ENCODE measurements at places on chromosomes 6 and 20.

GRCh38 chr20:3111507-3111906 is 27.0 kb upstream of the AVP start:
- DNase-seq = no peak

GRCh38 chr20:41095110-41095969 is 42.0 kb upstream of the PLCG1 start:
- DNase-seq = no peak

DNA sequence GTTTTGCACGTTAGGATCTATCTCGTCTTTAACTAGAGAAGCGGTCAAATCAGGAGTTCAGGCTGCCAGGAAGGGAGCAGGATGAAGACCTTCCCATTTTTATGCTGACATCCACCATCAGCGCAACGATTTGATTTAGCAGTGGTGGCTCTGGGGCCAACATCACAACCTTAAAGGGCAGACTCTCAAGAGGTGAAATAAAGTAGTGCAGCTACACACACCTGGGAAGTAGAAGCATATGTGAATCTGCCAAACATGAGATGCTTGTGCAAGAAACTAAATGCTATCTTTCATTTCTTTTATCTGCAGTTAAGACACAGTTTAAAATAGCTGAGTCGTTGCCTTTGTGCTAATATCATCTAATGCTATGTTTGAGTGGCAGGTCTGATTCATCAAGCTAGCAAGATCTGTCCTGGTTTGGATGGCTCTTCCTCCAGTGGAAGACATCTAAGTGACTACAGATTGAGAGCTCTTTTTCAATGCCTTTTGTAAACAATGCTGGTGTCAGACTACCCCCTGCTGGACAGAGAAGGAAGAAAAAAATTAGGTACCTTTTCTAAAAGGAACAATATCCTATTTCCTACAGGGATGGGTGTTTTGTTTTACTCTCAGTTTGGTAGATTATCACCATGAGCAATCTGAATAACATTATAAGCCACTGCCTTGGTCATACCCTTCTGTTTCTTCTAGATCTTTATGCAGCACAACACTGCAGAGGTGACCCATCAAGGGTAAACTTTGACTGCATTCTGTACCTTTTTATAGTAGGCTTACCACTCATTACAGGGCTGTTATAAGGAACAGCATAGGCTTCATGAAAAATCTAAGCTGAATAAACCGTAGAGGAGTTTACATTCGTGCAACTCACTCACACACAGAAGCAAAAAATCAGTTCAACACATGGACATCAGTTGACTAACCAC is 171.6 kb upstream of the FBXL4 start:
- DNase-seq = no peak

- no peak for DNase-seq
Observed at GRCh38 chr6:7901056-7901455, 9.5 kb downstream of the TXNDC5 start.

DNA sequence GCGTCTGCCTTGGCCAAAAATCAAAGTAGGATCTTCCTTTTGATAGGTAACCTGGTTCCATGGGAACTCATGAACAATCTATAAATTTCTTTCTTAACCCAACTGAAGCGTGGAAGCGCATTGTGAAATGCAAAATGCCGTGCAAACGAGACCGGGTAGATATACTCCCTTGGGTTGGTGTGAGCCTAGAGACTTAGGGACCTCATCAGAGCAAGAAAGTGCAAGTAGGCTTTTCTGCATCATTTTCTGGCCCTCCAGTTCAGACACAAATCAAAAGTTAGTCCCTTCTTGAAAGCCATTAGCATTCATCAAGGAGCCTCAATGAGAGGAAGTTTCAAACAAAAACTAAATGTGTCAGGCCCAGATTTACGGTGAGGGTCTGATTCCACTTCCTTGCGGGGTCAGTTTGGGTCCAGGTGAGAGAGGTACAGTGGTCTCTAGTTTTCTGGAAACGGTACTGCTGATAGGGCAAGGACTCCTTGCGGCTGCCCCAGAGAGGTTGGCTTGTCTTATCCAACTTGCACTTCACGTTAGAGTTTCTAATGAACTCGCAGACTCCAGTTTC is 5.3 kb upstream of the ZNF184 start:
- DNase-seq = no peak

- DNase-seq = no peak
Observed at GRCh38 chr6:132506869-132507808, 5.8 kb downstream of the STX7 start.

GRCh38 chr6:108752733-108753590 is 95.3 kb upstream of the ARMC2 start:
- peak; percentile 23 for DNase-seq

DNA sequence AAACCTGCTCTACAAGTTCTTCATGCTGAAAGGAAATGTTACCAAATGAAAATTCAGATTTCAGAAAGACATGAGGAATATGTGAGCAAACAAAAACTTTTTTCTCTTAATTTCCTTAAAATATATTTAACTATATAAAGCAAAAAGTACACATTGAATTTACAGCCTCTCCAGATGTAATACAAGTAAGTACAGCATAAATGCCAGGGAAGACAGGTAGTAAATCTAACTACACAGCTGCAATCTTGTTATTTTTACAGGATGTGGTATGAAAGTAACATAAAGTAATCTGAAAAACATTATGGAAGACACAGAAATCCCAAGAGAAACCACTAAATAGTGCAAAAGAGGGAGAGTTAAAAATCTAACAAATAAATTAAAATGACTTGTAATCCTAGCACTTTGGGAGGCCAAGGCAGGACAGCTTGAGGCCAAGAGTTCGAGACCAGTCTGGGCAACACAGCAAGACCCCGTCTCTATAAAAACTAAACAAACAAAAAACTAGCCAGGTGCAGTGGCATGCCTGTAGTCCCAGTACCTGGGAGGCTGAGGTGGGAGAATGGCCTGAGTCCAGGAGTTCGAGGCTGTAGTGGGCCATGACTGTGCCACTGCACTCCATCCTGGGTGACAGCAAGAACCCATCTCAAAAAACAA is 50.7 kb downstream of the FAM8A1 start:
- no peak for DNase-seq

DNA sequence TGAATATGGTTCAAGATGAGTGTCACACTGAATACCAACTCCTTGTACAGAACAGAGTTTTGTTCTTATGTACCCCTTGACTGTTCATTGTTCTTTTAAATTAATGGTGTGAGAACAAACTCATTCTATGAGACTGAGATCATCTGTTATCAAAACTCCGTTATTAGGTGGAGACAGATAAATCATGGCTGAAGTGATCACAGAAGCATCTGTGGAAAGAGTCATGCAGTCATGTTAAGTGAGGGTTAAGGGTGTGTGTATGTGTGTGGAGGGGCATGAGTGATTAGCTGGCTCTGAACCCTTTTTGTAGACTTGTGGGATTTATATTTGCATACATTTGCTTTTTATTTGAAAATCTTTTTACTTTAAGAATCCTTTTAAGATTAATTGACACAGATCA is 24.7 kb downstream of the ADGRG6 start:
- no peak for DNase-seq

DNA sequence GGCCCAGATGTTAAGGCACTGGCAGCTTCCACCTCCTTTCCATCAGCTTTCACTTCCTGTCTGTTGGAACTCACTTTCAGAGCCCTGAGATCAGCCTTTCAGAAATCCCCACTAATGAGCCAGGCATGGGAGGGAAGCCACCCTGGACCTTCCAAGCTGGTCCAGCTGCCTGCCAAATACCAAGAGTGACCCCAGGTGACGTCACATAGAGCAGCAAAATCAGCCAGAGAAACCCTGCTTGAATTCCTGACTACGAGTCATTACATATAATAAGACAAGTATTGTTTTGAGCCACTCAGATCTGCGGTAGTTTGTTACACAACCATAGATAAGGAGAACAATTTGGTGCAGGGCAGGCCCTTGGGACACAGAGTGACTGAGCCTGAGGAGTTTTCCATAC is 556.0 kb upstream of the JAG1 start:
- DNase-seq = no peak

DNA sequence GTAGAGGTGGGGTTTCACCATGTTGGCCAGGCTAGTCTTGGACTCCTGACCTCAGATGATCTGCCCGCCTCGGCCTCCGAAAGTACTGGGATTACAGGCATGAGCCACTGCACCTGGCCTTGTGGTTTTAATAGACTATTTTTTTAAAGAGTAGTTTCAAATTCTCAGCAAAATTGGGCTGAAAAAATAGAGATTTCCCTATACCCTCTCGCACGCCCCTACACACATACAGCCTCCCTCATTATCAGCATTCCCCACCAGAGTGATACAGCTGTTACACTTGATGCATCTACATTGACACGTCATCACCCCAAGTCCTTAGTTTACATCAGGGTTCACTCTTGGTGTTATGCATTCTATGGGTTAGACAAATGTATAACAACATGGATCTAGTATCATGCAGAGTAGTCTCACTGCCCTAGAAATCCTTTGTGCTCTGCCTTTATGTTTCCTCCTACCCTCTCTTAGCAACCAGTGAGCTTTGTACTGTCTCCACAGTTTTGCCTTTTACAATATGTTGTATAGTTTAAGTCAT is 103.6 kb downstream of the CDYL start:
- DNase-seq = no peak

GRCh38 chr6:167703781-167704180 is 122.9 kb upstream of the AFDN start:
- DNase-seq = no peak

DNA sequence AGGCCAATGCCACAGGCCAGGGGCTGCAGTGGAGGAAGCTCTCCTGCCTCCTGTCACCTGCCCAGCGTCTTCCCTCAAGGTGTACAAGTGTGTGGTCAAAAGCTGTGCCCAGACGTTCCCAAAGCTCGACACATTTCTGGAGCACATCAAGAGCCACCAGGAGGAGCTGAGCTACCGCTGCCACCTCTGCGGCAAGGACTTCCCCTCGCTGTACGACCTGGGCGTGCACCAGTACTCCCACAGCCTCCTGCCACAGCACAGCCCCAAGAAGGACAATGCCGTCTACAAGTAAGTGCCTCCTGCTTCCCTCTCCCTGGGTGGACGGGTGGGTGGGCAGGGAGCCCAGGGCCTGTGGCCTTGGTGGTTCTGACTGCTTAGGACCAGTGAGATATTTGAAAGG is 38.2 kb downstream of the ZNF341 start:
- DNase-seq = no peak

GRCh38 chr6:21508753-21509152 is 84.8 kb upstream of the SOX4 start:
- no peak for DNase-seq

DNA sequence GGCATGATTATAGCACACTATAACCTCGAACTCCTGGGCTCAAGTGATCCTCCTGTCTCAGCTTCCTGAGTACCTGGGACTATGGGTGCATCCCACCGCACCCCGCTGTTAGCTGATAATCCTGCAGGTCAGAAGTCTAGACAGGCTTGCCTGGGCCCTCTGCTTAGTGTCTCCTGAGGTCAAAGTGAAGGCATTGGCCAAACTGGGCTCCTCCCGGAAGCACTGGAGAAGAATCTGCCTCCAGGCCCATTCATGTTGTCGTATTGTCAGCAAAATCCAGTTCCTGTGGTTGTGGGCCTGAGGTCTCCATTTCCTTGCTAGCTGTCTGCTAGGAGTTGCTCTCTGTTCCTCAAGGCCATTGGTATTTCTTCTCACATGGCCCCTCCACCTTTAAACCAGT is 6.3 kb upstream of the MROH8 start:
- no peak for DNase-seq

GRCh38 chr6:72948153-72948552 is 277.1 kb downstream of the KHDC1L start:
- DNase-seq = no peak

DNA sequence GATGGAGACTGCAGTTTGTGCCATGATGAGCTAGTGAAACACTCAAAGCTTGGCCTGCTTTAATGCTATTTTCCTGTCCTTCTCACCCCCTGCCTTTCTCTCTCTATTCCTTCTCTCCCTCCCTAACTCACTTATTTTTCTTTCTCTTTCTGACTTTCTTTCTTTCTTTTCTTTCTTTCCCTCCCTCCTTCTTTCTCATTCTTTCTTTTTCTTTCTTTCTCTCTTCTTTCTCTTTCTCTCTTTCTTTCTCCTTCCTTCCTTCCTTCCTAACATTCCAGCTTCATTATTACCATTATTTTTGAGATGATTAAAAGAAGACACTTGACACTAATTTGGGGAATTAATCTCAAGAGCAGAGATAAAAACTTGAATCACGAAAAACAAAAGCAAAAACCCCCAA is 39.5 kb upstream of the SLC22A23 start:
- DNase-seq = no peak

GRCh38 chr6:105900125-105900937 is 185.8 kb upstream of the PRDM1 start:
- DNase-seq = no peak

DNA sequence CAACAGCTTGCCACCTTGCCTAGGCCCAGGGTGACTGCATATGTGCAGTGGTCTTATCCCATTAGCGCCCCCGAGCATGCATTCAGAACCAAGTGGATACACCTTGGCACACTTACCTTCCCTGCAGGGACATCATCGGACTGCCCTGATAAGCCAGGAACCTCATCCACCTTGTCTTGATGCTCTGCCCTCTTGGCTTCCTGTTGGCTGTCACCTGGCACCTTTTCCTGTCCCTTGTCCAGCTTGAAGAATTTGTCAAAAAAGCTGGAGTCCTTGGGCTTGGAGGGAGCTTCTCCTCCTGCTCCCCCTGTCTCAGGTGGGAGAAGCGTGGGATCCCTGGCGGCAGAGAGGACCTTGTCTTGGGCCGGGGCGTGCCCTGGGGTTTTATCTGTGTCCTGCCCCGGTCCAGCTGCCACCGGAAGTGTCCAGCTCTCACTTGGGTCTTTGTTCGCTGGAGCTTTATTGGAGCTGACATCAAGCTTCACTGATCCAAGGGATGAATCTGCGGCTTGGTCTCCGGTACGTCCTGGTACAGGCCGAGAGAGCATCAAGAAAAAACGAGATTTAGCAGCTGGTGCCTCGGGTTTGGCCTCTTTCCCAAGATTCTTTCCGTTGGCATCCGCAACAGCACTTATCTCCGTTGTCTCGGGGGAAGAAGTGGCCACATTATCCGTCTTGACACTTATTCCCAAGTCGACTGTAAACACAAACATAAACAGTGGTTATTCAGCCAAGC is 42.0 kb downstream of the BCAS1 start:
- DNase-seq = no peak

- DNase-seq = no peak
Observed at GRCh38 chr20:45070932-45071632, 29.8 kb downstream of the KCNS1 start.

DNA sequence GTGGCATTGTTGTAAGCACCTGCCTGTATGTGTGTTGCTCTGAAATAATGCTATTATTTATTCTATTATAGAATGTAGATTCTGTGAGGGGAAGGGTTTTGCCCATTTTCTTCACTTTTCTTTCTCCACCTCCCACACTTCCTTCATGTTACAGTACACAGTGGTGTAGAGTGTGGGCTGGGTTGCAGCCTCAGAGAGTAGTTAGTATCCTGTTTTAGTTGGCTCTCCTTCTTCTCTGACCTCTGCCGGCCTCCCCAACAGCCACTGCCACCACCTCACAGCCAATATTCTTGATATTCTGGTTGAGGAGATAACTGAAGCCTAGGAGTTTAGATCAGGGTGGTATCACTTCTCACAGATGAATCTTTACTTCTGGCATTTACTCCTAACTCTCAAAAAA is 143.4 kb downstream of the BCKDHB start:
- DNase-seq = no peak

Data from D721Med (cell line).